ENCODE measurements at places on chromosomes 12 and 14.

GRCh38 chr12:13197526-13198143 is 1.1 kb downstream of the EMP1 start:
- DNase-seq: no peak

GRCh38 chr14:51084507-51084906 is 10.4 kb downstream of the TRIM9 start:
- DNase-seq: no peak

DNA sequence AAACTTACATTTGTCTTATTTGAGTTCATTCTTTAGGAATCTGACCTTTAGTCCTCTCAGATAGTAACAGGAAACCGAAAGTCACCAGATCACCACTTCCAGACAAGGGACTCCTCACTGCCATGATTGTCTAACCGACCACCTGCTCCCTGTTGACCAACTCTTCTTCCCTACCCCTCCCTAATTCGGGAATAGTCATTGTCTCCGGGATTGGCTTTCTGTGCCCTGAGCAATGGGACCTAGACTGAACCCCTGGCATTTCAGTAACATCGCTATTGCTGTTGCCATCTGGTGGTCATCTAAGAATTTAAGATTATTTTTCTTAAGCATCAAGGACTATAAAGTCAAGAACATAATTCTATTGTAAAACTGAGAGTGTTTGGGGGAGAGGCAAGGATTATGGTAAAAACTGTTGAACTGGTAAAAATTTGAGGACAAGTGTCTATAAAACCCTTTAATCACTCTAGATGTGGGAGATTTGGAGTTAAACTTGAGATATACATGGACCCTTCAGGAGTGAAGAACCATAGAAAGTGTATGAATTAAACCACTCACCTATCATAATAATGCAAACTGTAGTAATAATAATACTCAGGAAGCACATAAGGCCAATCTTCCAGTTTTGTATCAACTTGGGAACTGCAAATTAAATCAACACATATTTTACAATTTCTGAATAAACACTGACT is 6.3 kb downstream of the CLEC2A start:
- DNase-seq: no peak

DNA sequence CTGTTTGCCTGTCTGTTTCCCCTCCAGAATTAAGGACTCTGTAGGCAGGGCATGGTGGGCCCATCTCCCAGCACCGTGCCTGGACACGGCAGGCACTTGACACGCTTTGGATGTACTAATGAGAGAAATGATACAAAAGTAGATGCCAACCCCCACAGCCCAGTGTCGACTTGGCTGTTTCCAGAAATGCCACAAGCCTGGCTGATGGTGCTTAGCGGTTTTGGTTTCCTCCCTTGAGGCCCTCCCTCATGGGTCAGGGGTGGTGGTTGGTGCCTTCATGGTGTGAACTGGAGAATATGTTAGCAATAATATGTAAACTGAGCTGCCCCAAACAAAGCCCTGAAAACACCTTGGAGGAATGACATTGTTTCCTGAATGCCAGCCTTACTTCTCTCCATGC is 55.5 kb upstream of the ESRRB start:
- DNase-seq: no peak

DNA sequence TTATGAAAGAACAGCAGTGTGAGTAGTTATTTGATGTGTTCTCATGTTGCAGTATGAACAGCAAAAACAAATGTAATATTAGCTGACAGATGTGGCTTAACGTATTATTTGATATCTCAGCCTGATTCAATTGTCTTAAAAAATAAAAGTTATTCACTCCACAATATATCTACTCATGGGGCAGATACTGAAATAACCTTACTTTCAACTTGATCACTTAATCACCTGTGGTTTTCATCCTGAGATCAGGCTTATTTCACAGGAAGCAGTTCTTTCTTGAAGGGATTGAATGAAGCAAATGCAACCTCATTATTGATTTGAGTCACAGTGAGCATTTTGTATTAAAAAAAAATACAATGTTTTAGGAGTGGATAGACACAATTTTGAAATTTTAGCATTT is 90.3 kb downstream of the AKAP6 start:
- DNase-seq: no peak

DNA sequence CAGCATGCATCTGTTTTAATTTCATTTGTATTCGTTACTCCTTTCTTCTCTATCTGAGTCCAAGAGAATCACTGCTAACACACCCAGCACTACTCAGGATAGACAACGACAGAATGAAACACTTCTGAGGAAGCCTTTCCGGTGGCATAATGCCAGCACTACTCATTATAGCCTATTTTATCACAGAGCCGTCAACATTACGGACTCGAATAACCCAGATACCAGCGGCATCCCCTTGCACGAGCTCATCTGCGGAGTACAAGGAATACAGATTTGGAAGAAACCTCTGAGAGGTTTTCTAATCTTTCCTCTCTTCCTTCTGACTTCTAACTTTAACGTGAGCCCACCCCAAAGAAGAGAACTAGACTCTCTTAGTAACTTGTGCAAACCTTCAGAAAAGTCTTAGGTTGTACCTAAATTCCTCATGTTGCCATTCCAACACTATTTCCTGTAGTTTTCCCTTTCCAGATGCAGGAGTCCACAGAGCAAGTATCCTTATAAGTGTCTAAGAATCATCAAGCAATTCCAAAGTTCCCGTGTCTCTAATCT is 248.1 kb downstream of the APAF1 start:
- DNase-seq: no peak

GRCh38 chr12:122104844-122105243 is 26.3 kb downstream of the MLXIP start:
- DNase-seq: no peak

DNA sequence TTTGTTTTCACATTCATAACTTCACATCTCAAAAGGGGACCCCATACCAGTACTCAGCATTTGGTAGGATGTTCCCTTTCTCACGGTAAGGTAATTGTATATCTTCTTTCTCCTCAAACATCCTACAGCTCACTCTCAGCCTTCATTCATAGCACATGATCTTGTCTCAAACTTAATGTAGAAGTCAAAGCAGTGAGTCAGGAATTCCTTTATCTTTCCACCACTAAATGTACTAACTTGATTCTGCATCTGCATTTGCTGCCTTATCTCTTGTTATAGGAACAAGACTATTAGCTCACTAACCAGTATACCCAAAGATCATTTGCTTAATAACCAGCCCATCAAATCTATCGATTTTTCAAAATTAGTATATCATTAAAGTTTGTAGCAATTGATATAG is 22.9 kb downstream of the CPSF2 start:
- DNase-seq: no peak

- DNase-seq: no peak
These were observed 66.6 kb downstream of the DDX51 start for GRCh38 chr12:132077322-132078100.

DNA sequence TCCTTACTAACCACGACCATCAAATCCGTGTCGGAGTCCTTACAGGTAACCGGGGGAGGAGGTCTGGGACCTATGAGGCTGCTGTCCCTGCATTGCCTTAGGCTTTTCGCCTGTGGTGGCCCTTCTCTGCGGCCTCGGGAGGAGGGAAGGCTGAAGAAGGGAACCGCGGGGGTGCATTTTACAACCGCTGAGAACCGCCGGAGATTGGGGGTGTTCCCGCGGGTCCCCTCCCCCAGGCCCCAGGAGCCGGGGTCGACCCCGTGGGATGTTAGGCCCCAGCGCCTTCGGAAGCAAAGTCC is 549 bp downstream of the GPHN start:
- DNase-seq: no peak

GRCh38 chr12:70989232-70989631 is 68.7 kb upstream of the PTPRR start:
- no peak for DNase-seq
